ENCODE measurements at places on chromosomes 6 and 20.

DNA sequence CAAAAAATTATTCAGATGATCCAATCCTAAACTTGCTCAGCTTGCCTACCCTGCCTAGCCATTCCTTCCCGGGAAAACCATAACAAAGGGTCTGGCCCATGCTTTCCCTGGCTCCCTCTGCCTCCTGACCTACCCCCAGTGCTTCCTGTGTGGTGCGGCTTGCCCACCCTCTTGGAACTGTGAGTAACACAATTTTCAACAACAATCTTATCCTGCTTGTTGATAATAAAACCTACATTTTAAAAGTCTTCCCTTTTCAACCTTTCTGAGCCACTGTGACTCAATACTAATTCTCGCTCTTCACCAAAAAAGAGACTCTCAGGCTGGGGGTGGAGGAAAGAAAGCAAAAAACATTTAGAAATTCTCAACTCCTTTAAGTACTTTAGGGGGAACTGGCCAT lies 18.0 kb downstream of the EXOC2 start:
- no peaks in the 10 kb centered on the region for H3K27me3 ChIP-seq
- peaks cover 15% of the 10 kb centered on the region for H3K4me1 ChIP-seq
- peaks cover 12% of the 10 kb centered on the region for H3K36me3 ChIP-seq
- H3K4me3 ChIP-seq = no peak overlapping the region
- DNase-seq = no peak

DNA sequence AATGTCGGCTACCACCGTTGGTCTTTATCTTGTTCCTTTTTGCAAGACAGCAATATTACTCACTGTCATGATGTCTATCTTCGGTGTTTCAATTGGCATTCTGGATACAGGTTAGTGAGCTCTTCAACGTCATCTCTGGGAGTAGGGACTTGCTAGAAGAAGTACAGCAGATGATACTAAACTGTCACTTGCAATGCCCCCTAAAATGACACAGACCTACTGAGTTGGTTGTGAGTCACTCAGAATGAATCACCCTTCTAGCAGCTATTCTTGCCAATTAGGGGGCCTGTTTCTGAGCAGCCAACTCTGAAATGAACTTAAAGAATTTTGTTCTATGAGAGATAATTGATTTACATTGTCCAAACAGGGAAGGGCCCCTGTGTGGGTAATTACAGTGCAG lies 176.5 kb downstream of the SLC16A10 start:
- peaks cover 37% of the 10 kb centered on the region for H3K36me3 ChIP-seq
- no peak overlapping the region for H3K27ac ChIP-seq
- H3K4me3 ChIP-seq = no peak overlapping the region
- peaks cover 49% of the 10 kb centered on the region for H3K4me1 ChIP-seq

DNA sequence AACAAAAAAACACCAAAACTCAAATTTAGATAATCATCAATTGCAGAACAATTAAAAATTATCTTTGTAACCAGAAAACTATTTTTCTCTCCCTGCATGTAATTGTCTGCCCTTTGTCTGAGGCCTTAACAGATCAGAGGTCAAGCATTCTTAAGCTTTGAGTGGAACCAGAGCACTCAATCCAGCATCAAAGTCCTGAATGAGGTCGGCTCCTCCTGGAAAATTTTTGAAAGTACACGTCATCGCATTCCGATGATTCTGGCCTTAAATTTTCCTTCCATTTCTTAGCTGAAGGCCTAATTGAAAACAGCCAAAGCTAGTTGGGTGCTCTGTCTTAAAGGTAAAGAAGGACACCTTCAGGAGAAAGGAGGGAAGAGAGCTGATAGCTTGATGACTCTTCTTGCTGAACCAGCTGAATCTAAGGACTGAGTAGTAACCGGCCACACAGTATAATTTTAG lies 510.2 kb upstream of the SULF2 start:
- H3K36me3 ChIP-seq = no peaks in the 10 kb centered on the region
- H3K4me1 ChIP-seq = no peaks in the 10 kb centered on the region
- no peak overlapping the region for H3K27ac ChIP-seq
- no peak for DNase-seq

DNA sequence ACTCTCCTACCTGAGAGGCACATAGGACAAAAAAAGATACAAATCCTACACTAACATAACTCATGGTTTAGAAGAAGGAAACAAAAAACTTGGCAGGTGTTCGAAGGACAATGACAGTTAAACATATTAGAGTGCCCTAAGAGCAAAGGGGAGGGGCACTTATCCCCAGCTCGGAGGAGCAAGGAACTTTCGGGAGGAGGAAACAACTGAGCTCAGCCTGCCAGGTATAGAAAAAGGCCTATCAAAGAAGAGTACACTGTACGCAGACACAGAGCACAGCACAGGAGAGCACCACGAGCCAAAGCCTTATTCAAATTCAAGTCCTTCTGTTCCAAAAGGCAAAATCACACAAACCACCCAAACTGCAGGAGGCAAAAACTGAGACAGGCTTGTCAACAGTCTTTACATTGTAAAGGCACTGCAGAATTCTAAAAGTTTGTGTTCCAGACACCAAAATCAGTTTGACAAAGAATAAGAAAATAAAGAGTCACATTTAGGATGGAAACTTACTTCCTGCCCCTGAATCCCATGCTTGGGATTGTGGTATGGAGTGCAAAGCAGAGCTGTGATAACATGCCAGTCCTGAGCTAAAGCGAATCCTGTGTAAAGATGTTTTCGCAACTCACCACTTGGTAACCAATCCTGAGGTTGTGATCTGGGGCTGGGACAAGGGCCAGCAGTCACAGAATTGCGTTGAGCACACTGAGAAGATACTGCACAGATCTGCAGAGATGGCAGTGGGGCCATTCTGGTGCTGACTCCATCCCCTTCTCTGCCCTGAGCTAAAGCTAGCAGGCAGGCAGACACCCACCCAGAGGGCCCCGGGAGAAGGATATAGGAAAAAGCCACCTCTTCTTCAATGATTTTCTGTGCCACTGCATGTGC lies 108.6 kb downstream of the CHD6 start:
- H3K4me1 ChIP-seq = peaks cover 16% of the 10 kb centered on the region
- H3K27ac ChIP-seq = no peak overlapping the region
- no peak overlapping the region for H3K4me3 ChIP-seq
- DNase-seq = no peak
- H3K27me3 ChIP-seq = no peaks in the 10 kb centered on the region
- peaks cover 43% of the 10 kb centered on the region for H3K36me3 ChIP-seq

GRCh38 chr20:50146732-50147662 lies 6.5 kb downstream of the PEDS1 start:
- peaks cover 14% of the 10 kb centered on the region for H3K36me3 ChIP-seq
- H3K4me3 ChIP-seq = peak overlapping the region; percentile 72
- H3K27me3 ChIP-seq = no peaks in the 10 kb centered on the region
- H3K27ac ChIP-seq = peak overlapping the region; percentile 92
- peaks cover 55% of the 10 kb centered on the region for H3K4me1 ChIP-seq

GRCh38 chr20:49948809-49949507 lies 12.8 kb downstream of the RNF114 start:
- peak overlapping the region; percentile 43 for H3K27ac ChIP-seq
- H3K4me3 ChIP-seq = no peak overlapping the region
- peaks cover 65% of the 10 kb centered on the region for H3K36me3 ChIP-seq
- no peaks in the 10 kb centered on the region for H3K27me3 ChIP-seq

GRCh38 chr6:78835817-78836216 lies 31.5 kb upstream of the IRAK1BP1 start:
- H3K4me1 ChIP-seq = no peaks in the 10 kb centered on the region
- no peak for DNase-seq
- H3K4me3 ChIP-seq = no peak overlapping the region
- H3K36me3 ChIP-seq = no peaks in the 10 kb centered on the region

DNA sequence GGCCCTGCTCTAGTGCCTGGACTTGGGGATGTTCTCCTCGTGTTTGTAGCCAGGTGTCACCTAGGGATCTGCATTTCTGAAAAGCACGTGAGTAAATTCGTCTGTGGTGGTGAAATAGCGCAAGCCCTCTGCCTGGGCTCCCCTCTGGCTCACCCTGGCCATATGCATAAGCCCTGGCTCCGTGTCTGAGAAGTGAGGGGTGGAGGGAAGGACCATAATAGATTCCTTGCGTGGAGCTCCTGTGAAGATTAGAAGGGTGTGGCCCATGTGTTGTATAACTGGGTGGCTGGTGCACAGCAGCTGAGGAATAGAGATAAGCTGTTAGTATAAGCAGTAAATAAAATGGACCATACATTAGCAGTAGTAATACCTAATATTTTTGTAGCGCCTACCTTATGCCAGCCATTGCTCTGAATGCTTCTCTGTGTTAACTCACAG lies 4.8 kb downstream of the BCAS1 start:
- DNase-seq = no peak
- H3K4me1 ChIP-seq = peaks cover 28% of the 10 kb centered on the region
- H3K27me3 ChIP-seq = no peaks in the 10 kb centered on the region
- no peak overlapping the region for H3K27ac ChIP-seq

- no peaks in the 10 kb centered on the region for H3K36me3 ChIP-seq
- no peak overlapping the region for H3K27ac ChIP-seq
- H3K27me3 ChIP-seq = peaks cover 9% of the 10 kb centered on the region
- no peak for DNase-seq
- no peak overlapping the region for H3K4me3 ChIP-seq
Measured at GRCh38 chr6:152375197-152375596, 262.0 kb downstream of the SYNE1 start.

GRCh38 chr20:62768551-62769287 lies 27.6 kb upstream of the MRGBP start:
- peaks cover 11% of the 10 kb centered on the region for H3K4me1 ChIP-seq
- no peak for DNase-seq
- H3K36me3 ChIP-seq = no peaks in the 10 kb centered on the region
- H3K27ac ChIP-seq = no peak overlapping the region

- H3K27ac ChIP-seq = peak overlapping the region; percentile 83
- no peaks in the 10 kb centered on the region for H3K36me3 ChIP-seq
- H3K4me3 ChIP-seq = no peak overlapping the region
- no peaks in the 10 kb centered on the region for H3K27me3 ChIP-seq
- DNase-seq = peak; percentile 81
Measured at GRCh38 chr6:43723737-43724295, 36.2 kb upstream of the MRPS18A start.

- H3K4me3 ChIP-seq = no peak overlapping the region
- H3K4me1 ChIP-seq = no peaks in the 10 kb centered on the region
- H3K36me3 ChIP-seq = no peaks in the 10 kb centered on the region
- DNase-seq = no peak
Measured at GRCh38 chr20:40192529-40192928, 496.5 kb downstream of the MAFB start.

DNA sequence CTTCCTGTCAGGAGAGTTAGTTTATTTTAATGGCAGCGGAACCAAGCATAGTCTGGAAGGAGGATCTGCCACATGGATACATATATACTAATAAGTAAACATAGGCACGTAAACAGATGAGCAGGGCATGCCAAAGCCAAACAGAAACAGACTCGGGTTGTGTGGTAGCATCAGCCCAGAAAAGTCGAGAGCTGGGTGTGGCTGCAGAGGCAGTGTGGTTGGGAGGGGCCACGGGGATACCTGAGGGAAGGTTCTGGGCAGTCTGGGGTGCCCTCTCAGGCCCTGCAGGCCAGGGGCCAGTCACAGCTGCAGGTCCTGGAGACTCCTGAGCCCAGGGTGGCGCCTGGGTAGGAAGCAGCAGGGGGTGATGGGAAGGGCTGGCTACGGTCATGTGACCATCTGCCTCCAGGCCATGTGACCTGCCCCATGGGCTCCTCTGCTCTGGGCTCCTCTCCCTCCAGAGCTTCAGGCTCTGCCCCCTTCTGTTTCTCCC lies 42.8 kb upstream of the MRPS10 start:
- no peak overlapping the region for H3K27ac ChIP-seq
- H3K36me3 ChIP-seq = no peaks in the 10 kb centered on the region
- H3K4me1 ChIP-seq = peaks cover 9% of the 10 kb centered on the region

GRCh38 chr6:1281746-1282145 lies 30.2 kb upstream of the FOXQ1 start:
- no peak overlapping the region for H3K27ac ChIP-seq
- no peak for DNase-seq
- H3K4me3 ChIP-seq = no peak overlapping the region
- no peaks in the 10 kb centered on the region for H3K36me3 ChIP-seq
- no peaks in the 10 kb centered on the region for H3K4me1 ChIP-seq
- H3K27me3 ChIP-seq = peaks cover 21% of the 10 kb centered on the region

- no peak for DNase-seq
- no peak overlapping the region for H3K4me3 ChIP-seq
- H3K27ac ChIP-seq = peak overlapping the region; percentile 62
Measured at GRCh38 chr6:90131614-90132423, 164.8 kb downstream of the BACH2 start.

GRCh38 chr6:57026001-57026400 lies 20.5 kb upstream of the KIAA1586 start:
- DNase-seq = no peak
- H3K27ac ChIP-seq = no peak overlapping the region

GRCh38 chr6:137904822-137905617 lies 38.0 kb downstream of the TNFAIP3 start:
- peak overlapping the region; percentile 71 for H3K4me3 ChIP-seq
- peak; percentile 83 for DNase-seq
- peak overlapping the region; percentile 99 for H3K27ac ChIP-seq
- H3K4me1 ChIP-seq = peaks cover 81% of the 10 kb centered on the region

- peak overlapping the region; percentile 65 for H3K27ac ChIP-seq
- no peaks in the 10 kb centered on the region for H3K27me3 ChIP-seq
- peaks cover 11% of the 10 kb centered on the region for H3K4me1 ChIP-seq
- peak overlapping the region; percentile 88 for H3K4me3 ChIP-seq
- no peak for DNase-seq
Measured at GRCh38 chr20:33490934-33491656, 1.2 kb downstream of the CBFA2T2 start.

DNA sequence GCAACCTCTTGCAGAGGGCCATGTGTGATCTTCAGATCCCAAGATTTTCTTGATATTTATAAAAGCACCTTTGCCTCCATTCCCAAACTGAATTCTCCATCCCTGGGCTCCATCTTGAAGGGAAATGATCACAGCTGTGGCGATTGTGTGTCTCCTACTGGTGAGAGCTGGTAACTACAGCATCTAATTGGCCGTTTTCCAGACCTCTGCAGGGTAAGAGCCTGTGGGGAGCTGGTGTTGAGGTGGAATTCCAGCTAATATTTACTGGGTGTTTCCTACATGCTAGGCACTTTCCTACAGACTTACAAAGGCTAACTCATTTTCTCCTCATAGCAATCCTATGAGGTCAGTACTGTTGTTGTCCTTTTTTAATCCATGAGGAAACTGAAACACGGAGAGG lies 59.2 kb upstream of the FNDC1 start:
- H3K4me1 ChIP-seq = peaks cover 66% of the 10 kb centered on the region
- no peak overlapping the region for H3K4me3 ChIP-seq
- H3K27ac ChIP-seq = no peak overlapping the region

DNA sequence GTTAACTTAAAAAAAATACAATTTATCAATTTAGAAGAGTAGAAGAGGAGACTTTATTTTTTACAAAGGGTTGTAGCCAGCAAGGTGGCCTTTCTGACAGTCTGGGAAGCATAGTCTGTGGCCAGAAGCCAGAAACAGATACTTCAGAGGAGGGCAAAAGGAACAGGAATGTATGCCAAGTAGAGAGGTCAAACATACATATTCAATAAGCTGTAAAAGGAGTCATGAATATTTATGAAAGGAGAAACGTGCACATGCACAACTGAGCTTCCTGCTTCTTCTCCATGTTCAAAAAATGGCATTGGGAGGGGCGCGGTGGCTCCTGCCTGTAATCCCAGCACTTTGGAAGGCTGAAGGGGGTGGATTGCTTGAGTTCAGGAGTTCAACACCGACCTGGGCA lies 43.9 kb upstream of the FAM184A start:
- no peaks in the 10 kb centered on the region for H3K4me1 ChIP-seq
- no peaks in the 10 kb centered on the region for H3K27me3 ChIP-seq
- no peak overlapping the region for H3K4me3 ChIP-seq
- H3K36me3 ChIP-seq = no peaks in the 10 kb centered on the region
- DNase-seq = no peak
- H3K27ac ChIP-seq = no peak overlapping the region

- peak overlapping the region; percentile 92 for H3K4me3 ChIP-seq
- peak; percentile 69 for DNase-seq
- peaks cover 11% of the 10 kb centered on the region for H3K27me3 ChIP-seq
- peaks cover 24% of the 10 kb centered on the region for H3K4me1 ChIP-seq
Measured at GRCh38 chr6:108557494-108558371, 3.0 kb upstream of the FOXO3 start.

Data from activated naive CD8-positive, alpha-beta T cell treated with anti-CD3 and anti-CD28 coated beads, Interleukin-2, amount 50 U/mL, for 24 hours (primary cell).